ENCODE measurements at places on chromosomes 16 and 17.

GRCh38 chr16:70706948-70707465 is 21.2 kb upstream of the MTSS2 start:
- DNase-seq = no peak

GRCh38 chr16:73997971-73998370 is 298.6 kb upstream of the PSMD7 start:
- DNase-seq = no peak

- no peak for DNase-seq
Observed at GRCh38 chr17:55391764-55392467, 29.7 kb downstream of the MMD start.

DNA sequence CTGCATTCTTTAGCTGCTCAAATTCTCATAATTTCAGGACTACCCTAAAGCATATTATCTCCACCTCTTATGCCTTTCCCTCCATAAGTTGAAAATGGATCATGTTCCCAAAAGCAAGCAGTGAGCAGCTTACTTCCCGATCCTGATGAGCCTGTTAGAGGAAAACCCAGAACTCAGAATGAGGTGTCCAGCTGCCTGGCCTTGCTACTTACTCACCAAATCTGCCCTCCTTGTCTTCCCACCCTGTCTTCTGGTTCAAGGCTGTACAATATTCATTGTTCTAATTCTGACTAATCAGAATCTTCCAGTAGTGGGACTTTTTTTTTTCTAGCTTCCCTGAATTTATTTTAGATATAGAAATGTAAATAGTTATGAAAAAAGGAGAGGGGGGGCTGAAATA is 10.8 kb downstream of the LYRM1 start:
- DNase-seq = no peak

- no peak for DNase-seq
Observed at GRCh38 chr16:35575432-35575821, 2116.0 kb downstream of the TP53TG3F start.

DNA sequence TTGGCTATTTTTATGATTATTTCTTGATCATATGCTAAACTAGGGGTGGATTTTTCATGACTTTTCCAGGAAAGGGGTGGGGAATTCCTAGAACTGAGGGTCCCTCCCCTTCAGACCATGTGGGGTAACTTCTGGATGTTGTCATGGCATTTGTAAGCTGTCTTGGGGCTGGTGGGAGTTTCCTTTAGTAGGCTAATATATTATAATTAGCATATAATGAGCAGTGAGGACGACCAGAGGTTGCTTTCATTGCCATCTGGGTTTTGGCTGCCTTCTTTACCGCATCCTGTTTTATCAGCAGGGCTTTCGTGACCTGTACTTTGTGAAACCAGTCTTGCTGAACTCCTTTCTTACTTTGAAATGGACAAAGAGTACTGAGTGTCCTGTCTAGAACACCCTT is 40.4 kb upstream of the ABCA5 start:
- DNase-seq = peak; percentile 92

- DNase-seq = no peak
Observed at GRCh38 chr16:57687363-57687929, 7.2 kb upstream of the DRC7 start.

- no peak for DNase-seq
Observed at GRCh38 chr17:36849871-36850348, 87.4 kb upstream of the LHX1 start.

DNA sequence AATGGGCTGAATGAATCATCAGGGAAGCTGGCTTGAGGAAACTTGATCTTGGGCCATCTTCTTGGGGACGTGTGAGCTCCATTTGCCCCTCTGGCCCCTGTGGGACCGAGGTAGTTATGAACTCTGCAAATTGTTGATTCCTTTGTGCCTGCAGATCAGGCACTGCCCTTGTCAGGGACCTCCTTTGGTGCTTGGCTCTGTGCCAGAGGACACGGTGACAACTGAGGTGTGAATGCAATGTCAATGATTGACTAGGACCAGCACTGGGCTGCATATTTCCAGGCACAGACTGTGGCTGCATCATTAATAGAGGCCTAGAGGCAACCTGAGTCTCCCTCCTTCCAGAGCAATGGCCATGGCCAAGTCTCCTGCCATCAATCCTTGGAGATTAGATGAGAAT is 23.8 kb downstream of the PDILT start:
- DNase-seq = no peak

- DNase-seq = no peak
Observed at GRCh38 chr17:81116704-81117103, 48.6 kb upstream of the PVALEF start.

DNA sequence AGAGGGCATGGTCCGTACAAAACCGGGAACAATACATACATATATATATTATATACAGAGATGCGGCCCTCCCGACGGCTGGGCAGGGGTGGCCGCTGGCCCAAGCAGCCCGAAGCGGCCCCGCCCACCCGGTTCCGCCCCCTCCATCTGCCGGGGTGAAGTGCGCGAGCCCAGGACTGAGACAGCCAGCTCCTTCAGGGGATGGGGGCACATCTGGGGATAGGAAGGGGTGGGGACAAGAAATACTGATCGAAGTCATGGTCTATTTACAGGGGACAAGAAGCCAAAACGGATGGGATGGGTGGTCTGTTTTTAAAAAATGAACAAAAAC is 3.8 kb upstream of the SAMD14 start:
- no peak for DNase-seq

- no peak for DNase-seq
Observed at GRCh38 chr16:84272740-84273320, 21.8 kb upstream of the WFDC1 start.

Measured in MM.1S (cell line).